ENCODE measurements at places on chromosomes 16 and 17. TPM values are rescaled to one million over a fixed set of nuclear protein-coding genes. Genes with fewer than 3 reads are reported as not detected.

PRSS21 gene
- total RNA-seq = 5.2 TPM

GRCh38 chr17:38569701-38570512 lies 35.8 kb downstream of the SRCIN1 start:
- no peak for DNase-seq

IL21R gene
- total RNA-seq = 24.2 TPM

DNA sequence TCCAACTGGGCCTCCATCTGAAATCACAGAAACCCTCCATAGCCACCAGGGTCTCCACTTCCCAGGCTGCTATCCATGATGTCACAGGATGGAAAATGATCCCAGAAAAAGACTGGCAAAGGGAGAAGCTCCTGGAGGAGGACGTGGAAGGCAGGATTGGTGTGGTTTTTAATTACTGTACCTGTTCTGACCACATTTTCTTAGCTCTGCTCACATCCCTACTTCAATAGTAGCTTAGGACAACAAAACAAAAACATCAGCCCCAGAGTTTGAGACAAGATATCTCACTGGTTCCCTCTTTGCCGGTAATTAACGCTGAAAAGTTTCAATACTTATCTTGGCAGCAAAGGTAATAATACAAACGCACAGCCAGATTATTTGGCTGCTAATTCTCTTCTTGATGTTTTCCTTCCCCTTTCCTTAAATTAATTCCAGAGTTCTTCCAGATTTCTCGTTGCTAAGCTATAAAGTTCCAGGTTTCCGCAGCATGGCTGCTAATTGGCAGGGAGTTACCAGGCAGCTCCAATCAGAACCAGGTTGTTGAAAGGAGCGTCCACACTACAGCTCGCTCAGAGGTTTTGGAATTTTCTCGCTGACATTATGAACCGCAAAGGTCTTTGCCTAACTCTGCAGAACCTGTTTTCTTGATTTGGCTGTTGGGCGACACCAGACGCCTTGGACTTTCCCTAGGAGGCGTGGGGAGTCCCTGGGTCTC lies 263.4 kb downstream of the MRTFB start:
- DNase-seq = no peak

ZNF205 gene
- total RNA-seq = not detected

GRCh38 chr17:46108550-46109110 lies 84.6 kb downstream of the KANSL1 start:
- no peak for DNase-seq

SERPINF2 gene
- 0.16 TPM for total RNA-seq

MYH1 gene
- total RNA-seq = not detected

DNA sequence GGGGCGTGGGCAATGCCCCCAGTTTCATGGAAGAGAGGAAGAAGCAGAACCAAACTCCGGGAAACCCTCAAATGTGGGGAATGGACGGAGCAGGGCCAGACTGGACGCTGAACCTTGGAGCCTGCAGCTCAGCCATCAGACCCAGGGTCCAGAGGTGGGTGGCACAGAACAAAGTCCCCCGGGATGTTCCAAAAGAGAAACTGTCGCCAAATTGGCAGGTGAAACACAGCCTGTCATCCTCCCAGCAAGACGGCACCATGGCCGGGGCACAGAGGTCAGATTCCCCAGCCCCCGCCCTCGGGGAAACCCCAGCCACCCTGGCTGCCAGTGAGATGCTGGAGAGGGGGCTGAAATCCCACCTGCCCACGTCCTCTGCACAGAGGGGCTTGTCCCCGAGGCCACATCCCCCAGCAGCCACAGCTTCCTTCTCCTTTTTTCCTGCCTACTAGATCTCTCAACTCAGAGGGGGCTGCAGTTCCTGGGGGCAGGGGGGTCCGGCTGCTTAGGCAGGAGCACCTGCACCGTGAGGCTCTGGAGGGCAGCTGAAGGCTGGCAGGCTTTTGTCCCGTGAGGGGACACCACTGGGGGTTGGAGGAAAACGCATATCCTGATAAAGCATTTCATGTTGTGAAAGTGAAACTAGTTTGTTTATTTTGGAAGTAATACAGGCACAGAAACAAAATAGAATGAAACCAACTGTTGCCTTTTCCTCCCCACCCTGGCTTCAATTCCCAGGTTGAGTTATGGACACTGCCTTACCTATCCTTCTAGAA lies 1.2 kb upstream of the SECTM1 start:
- DNase-seq = no peak

- DNase-seq = peak; percentile 53
These were observed 37.7 kb downstream of the DUSP14 start for GRCh38 chr17:37527249-37527851.

PPY gene
- not detected for total RNA-seq

MPDU1 gene
- total RNA-seq = 69.0 TPM

DNA sequence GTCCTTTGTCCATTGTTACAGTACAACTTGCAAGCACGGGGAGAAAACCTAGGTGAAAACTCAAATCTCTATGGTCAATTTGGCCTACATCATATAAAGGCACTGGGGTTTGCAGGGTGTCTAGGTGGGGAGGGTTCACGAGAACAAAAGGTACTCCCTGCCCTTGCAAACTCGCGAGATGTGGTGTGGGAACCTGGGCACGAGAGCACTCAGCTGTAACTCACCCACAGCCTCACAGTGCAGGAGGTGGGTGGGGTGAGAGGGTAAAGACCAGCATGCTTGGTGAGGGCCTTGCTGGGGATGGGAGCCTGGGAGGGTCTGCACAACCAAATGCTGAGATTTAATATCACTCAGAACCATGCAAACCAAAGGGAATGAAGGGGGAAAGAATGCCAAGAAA lies 18.4 kb upstream of the ZNF594 start:
- no peak for DNase-seq

DNA sequence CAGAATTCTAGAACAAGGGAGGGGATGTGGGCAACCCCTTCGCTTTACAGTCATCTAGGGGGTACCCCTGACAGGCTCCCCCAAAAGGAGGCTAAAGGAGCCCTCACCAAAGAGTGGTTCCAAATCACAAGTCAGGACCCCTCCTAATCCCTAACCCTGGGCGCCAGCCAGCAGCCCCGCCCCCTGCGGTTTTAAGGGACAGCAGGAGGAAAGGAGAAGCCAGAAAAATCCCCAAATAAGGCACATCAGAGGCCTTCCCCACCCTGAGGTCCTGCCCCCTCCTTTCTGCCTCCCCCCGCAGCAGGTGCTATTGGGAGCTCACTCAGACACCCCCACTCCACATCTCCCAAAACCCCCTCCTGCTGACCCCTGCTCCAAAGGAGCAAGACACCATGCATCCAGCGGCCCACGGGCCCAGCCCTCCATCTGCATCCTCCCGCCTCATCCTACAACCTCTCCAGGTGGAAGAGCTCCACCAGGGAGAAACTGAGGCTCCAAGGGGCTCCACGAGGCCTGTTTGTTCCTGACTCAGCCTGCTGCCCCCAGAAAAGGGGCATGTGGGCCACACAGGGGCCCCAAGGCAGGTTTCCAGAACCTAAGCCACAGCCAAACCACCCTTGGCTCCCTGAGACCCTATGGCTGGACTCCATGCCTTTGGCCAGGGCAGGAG lies 93.5 kb downstream of the GOSR1 start:
- DNase-seq = no peak

- no peak for DNase-seq
These were observed 62.4 kb upstream of the MED9 start for GRCh38 chr17:17414341-17414805.

SOX9 gene
- total RNA-seq = not detected

SMIM36 gene
- not detected for total RNA-seq

ADGRG3 gene
- not detected for total RNA-seq

- DNase-seq = no peak
These were observed 11.1 kb downstream of the PMM2 start for GRCh38 chr16:8808613-8809353.

TMEM100 gene
- total RNA-seq = not detected

GDPD3 gene
- total RNA-seq = 10.5 TPM

- no peak for DNase-seq
These were observed 868 bp downstream of the FAM20A start for GRCh38 chr17:68600067-68600930.

GRCh38 chr17:68624381-68624780 lies 23.2 kb upstream of the FAM20A start:
- DNase-seq = no peak

DNA sequence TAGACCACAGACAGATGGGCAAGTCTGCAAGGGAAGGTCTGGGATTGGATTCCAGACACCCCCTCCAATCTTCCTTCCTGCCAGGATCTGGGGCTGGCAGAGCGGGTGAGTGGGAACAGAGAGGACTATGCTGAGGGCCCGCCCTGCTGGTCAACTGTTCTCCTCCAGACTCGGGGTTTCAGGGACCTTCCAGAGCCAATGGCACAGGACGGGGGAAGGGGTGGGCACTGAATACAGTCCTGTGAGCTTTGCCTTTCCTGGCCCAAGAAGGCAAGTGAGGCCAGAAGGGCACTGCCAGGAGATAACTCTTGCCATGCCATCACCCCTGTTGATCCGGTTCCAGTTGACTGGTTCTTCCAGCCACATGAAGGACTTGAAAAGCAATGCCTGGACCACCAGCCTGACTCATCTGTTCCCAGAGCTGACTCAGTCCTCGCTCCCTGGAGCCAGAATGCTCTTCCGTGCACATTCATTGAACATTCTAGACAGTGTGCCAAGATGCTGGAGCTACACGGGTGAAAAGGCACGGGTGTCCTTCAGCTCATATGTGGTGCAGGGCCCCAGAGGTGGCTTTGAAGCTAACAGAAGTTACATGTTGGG lies 533 bp upstream of the MEFV start:
- no peak for DNase-seq

- no peak for DNase-seq
These were observed 17.6 kb downstream of the HLF start for GRCh38 chr17:55282379-55282702.

DNA sequence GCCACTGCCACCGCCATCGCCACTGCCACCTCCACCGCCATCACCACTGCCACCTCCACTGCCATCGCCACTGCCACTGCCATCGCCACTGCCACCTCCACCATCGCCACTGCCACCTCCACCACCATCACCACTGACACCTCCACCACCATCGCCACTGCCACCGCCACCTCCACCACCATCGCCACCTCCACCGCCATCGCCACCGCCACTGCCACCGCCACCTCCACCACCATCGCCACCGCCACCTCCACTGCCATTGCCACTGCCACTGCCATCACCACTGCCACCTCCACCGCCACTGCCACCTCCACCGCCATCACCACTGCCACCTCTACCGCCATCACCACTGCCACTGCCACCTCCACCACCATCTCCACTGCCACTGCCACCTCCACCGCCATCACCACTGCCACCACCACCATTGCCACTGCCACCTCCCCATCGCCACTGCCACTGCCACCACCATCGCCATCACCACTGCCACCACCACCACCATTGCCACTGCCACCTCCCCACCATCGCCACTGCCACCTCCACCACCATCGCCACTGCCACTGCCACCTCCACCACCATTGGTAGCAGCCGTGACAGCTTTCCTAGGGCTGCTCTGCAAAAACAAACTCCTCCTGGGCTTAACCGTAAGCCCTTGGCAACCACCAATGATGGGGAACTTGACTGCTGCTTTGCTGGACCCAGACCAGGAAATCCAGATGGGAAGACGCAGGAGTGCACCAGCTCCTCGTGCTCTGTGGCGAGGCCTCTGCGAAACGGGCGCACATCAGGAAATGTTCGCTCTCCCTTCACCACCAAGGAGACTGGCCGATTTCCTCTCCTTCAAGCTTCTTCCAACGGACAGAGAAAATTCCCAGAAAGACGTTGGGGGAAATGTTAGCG lies 147.2 kb downstream of the RBFOX3 start:
- DNase-seq = no peak

- DNase-seq = no peak
These were observed 26.1 kb downstream of the PPL start for GRCh38 chr16:4910828-4911227.

DNA sequence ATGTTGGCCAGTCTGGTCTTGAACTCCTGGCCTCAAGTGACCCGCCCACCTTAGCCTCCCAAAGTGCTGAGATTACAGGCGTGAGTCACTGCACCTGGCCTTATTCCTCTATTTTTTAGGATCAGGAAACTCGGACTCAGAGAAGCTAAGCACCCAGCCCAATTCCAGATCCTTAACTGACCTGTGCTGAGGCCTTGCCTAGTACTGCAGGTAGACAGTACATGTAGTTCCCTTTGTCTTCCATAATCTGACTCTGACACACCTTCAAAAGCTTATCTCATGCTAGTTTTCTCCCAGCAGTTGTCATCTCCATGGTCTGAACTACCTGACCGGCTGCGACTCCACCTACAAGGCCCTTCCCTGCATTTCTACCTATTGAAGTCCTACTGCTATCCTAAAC lies 65.7 kb upstream of the AXIN2 start:
- DNase-seq = no peak

DNA sequence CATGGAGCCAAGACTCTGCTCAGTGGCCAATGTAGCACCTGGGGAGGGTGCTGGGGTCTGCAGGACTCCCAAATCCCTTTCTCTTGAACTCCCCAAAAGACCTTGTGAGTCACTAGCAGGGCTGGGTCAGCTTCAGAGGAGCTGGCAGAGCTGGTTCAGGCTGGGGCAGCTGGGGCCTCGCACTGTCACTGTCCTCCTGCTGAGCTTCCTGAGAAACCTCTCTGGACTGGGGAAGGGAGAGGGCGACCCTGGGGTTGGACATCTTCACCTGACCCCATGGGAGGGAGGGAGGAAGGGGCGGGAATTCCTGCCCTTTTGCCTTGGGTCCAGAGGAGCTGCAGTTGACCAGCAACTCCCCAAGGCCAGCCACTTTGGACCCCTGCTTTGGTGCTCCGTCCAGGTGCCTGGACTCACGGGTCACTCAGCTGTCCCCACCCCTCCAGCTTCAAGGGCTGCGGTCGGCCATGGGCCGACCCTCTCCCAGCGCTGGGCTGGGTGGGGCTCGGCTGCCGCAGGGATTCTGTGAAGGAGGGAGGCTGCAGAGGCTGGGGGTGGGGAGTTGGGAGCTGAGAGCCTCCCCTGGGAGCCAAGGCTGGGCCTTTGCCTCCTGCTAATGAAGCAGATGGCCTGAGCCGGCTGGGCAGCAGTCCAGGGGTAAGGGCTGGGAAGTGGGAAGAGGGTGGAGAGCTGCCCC lies 9.2 kb downstream of the FMNL1 start:
- no peak for DNase-seq

DNA sequence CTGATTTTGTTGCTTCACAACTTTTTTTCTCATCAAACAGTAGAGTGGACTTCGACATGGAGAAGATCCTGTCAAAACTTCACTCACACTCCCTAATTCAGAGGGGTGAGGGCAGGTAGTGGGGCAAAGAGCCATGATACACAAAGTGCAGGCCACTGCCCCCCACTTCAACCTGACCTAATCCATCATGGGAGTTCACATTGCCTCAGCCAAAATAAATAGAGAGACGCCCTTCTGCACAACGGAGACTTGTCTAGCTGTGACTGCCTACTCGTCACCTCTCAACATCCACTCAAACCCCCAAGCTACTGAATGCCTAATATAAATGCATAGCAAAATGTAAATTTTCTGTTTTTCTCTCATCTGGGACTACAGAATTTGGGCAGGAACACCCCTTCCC lies 213.2 kb downstream of the PMP22 start:
- DNase-seq = no peak

GRCh38 chr16:83513008-83513755 lies 294.6 kb upstream of the HSBP1 start:
- no peak for DNase-seq

TPSD1 gene
- total RNA-seq = not detected

CBX2 gene
- 16.5 TPM for total RNA-seq
